ENCODE measurements at places on chromosomes 3 and 15.
A peak's percentile ranks its signal among the peaks of the same experiment; 100 is the strongest.

DNA sequence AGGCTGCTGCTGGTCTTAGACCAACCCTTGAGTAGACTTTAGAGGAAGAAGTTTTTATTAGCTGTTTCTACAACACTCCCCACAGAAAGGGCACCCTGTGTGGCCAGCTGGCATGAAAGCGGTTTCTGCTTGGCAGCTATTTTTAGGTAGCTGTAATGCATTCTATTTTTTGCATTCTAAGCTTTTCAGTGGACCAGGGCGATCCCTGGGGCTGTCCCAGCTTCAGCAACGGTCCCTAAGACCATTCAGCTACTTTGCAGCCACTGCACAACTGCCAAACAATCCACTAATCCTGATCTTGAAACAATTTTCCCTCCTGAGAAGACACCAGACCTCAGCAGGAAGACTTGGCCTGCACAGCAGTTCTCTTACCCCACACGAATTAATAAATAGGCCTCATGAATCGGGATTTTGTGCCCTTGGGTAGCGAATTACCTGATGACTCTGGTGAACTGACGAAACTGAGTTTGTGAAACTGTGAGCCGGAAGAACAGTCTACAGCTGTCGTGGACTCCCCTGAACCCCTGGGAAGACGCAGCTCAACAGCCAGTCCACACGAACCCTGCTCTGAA, 14.6 kb upstream of the TFRC start:
- DNase-seq: no peak

GRCh38 chr3:129182390-129183185, 1.1 kb downstream of the CNBP start:
- DNase-seq: no peak

DNA sequence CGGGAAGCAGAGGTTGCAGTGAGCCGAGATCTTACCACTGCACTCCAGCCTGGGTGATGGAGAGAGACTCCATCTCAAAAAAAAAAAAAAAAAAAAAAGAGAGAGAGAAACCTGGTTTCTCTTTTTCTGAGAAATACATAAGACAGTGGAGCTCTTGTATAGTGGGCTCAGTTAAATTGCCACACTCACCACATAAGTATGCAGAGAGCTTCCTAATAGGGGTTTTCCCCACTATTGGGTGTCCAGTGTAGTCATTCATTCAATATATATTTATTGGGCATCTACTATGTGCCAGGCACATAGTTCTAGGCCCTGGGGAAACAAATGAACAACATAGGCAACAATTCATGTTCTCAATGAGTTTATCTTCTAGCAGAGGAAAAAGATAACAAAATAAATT, 48.9 kb upstream of the FMN1 start:
- DNase-seq: no peak

- DNase-seq: no peak
Measured at GRCh38 chr15:89976246-89976600, 24.9 kb upstream of the ZNF710 start.

DNA sequence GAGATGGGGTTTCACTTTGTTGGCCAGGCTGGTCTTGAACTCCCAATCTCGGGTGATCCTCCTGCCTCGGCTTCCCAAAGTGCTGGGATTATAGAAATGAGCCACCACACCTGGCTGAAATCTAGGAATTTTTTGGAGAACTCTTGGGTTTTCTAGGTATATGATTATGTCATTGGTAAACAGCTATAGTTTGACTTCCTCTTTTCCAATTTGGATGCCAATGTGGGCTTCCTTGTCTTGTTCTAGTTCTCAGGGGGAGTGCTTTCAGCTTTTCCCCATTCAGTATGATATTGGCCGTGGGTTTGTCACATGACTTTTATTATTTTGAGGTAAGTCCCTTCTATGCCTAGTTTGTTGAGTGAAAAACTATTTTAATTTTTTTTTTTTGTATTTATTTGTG, 17.9 kb downstream of the KCNMB3 start:
- no peak for DNase-seq

DNA sequence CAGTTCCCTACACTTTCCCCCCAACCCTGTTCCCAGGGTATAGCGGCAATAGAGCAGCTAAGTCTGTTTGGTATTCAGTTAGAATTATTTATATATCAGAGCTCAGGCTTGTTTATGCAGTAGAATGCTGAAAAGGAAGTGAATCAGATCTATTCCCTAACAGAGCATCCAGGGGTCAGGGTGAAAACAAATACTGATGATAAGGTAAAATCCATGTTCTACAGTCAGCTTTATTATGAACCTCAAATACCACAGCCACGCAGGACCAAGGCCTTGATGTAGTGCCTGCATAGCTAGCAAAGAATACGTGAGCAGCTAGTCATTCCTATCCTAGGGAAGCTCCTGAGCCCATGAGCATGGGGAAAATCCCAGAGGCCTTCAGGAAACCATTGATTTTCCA, 229.7 kb upstream of the ICE2 start:
- DNase-seq: no peak

- no peak for DNase-seq
Measured at GRCh38 chr15:33915571-33916407, 52.5 kb upstream of the CHRM5 start.

DNA sequence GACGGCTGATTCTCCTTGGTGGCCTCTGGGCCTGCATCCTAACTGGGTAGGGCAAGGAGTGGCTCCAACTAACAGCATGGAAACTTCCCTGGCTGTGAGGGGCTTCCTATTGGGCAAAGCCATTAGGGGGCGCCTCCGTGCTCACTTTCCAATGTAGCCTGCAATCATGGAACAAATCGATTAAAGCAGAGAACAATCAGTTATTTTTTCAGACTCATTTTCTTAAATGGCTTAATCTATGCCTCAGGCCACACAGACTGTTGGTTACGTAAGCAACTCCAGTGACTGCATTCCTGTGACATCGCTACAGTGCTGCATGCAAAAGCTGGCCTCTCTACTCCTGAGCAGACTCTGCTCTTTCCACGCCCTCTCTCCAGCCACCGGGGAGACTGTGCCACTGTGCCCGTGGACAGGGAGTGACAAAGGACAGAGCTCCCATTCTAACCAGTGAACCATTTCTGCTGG, 278.9 kb downstream of the KLF13 start:
- no peak for DNase-seq

DNA sequence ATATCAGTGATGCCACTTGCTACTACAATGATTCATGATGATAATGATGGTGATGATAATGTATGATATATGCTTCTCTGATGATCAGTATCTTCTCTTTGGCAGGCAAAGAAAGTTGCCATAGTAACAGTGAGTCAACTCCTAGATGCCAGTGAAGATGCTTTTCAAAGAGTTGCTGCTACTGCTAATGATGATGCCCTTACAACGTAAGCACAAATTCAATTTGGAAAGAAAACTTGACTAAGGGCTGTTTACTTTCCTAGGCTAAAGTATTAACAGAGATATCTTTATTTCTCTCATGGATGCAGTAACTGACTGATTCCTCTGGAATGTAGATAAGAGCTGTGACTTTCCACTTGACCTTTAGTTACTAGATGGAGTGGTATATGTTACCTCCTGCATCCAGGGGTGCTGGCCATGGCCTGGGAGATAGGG, 27.8 kb downstream of the ADGRG7 start:
- no peak for DNase-seq

- no peak for DNase-seq
Measured at GRCh38 chr15:57607570-57608000, 15.9 kb downstream of the MYZAP start.

DNA sequence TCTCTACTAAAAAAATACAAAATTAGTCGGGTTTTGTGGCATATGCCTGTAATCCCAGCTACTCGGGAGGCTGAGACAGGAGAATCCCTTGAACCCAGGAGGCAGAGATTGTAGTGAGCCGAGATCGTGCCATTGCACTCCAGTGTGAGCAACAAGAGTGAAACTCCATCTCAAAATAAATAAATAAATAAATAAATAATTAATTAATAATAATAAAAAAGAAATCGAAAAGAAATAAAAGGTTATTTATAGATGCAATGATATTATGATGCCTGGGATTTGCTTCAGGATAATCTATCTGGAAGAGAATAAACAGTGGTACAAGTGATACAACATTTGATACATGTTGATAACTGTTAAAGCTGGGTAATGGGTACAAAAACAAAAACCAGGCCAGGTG, 58.6 kb downstream of the SOX2 start:
- DNase-seq: no peak

DNA sequence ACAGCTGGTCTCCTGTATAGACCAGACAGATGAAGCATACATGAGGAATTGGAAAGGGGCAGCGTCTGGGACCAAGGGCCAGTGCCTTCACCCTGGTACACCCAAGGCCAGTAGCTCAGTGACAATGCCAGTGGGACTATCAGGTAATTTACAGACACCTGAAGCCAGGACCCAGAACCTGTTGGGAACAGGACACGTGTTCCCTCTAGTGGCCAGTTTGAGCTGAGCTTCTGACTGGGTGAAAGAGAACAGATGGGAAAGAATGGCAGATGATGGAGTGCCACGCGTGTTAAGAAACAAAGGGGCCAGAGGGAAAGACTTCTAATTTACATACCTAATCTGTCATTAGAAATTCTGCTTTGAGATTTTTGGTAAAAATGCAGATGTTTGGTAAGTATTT, 5.1 kb upstream of the SLC25A38 start:
- DNase-seq: peak; percentile 58

GRCh38 chr15:81939604-81940440, 106.0 kb downstream of the MEX3B start:
- DNase-seq: no peak

DNA sequence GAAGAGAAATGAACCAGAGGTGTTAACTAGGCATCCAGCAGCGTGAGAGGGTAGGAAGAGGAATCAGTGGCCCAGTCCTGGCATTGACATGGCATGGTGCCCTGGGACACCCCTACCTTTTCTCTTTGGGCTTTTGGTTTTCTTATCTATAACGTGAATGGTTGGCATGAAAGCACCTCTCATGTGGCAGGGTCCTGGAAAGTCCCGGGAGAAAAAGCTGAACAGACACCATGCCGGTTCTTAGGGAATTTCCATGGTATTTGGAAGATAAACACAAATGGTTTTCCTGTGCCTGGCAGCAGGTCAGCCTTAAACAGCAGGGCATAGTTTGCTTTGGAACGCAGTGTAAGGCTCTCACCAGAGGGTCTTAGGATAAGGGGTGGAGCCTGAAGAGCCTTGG, 15.4 kb downstream of the ARNT2 start:
- no peak for DNase-seq

- no peak for DNase-seq
Measured at GRCh38 chr3:13204177-13204581, 130.9 kb upstream of the IQSEC1 start.

GRCh38 chr3:134623615-134624245, 27.1 kb downstream of the KY start:
- DNase-seq: no peak

- DNase-seq: no peak
Measured at GRCh38 chr3:43400167-43400566, 113.8 kb downstream of the SNRK start.

DNA sequence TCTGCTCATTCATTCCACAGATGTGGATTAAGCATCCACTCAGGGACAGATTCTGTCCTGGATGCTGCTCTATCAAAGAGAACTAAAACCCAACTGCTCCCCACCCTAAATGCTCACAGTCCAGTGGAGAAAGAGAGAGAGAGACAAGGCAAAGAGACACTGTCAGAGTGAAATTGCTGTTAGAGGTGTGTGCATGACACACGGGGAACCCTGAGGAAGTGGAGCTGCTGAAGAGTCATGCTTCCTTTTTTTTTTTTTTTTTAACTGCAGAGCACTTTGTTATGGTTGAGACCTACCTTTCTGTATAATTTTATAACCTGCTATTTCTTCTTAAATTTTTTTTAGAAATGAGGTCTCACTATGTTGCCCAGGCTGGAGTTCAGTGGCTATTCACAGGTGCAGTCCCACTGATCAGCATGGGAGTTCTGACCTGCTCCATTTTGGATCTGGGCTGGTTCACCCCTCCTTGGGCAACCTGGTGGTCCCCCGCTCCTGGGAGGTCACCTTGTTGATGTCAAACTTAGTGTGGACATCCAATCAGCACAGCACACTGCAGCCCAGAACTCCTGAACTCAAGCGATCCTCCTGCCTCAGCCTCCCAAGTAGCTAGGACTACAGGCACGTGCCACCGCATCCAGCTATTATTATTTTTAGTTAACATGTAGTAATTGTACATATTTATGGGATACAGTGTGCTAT, 18.2 kb upstream of the PSTPIP1 start:
- DNase-seq: no peak

DNA sequence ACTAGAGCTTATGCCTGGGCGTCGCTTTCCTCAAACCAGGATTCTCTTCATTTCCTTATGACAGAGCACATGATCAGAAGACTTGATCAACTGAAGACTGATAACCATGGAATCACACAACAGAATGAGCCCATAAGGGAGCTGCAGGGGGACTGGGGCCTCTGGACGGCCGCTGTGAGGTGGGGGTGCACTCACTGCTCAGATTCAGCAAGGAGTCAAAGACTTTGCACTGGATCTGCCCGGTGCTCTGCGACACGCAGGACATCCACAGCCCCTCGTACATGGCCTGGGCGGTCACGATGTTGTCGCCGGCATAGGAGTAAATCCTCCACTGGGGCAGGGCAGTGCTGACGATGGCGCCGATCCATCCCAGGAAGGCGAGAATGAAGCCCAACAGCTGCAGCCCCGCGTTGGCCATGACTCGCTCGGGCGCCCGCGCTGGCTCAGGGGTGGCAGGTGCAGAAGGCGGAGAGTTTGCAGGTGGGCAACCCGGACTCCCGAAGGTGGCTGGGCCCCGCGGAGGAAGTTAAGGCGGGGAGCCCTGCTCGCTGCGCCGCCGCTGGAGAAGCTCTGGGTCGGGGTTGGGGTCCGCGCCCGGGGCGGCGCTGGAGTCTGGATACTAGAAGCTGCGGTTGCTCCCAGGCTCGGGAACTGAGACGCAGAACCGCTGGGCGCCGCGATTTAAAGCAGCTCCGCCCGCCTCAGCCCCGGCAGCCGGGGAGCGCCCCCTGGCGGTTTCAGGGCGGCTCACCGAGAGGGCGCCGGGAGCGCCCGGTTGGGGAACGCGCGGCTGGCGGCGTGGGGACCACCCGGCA, at the start of gene CLDN1:
Gene CLDN1 (minus strand): TSS at position 658 of the 815 bp plus-strand sequence. CDS start 240 bp downstream, at position 418.
- peak; percentile 57 for DNase-seq

DNA sequence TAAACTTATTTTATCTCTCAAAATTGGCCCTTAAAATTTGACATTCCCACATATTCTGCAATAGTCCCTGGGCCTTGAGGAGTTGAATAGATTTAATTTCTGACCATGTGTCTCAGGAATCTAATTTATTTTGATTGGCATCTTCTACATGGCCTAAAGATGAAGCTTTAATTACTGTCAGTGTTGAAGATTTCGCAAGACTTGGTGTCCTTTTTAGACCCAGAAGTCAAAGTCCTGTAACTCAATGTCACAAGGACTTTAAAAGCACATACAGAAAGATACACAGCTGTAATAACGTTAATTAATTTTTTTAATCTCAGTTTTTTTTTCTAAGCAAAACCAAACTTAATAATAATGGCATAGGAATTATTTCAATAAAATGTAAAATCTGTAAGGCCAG, 163.9 kb downstream of the SUCNR1 start:
- DNase-seq: no peak

DNA sequence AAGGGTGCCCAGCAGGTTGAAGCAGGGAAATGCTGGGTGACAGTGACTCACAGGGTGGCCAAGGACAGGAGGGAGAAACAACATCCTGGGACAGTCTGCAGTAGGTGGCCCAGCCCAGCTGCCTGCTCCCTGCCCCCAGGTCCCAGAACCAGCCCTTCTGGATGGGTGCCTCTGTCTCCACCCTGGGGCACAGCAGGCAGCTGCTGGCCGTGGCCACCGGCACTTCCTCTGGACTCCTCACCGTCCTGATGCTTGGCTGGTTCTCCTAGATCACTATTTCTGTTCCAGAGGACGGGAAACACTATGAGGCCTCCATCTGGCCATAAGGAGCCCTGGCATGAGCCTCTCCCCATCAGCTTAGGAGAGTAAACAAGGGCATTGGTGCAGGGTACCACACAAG, 258.9 kb downstream of the XXYLT1 start:
- no peak for DNase-seq
